AG20443 (cell line): ENCODE measurements at places on chromosomes 11 and 22.

GRCh38 chr11:95660038-95660437 lies 129.5 kb downstream of the FAM76B start:
- DNase-seq: no peak

DNA sequence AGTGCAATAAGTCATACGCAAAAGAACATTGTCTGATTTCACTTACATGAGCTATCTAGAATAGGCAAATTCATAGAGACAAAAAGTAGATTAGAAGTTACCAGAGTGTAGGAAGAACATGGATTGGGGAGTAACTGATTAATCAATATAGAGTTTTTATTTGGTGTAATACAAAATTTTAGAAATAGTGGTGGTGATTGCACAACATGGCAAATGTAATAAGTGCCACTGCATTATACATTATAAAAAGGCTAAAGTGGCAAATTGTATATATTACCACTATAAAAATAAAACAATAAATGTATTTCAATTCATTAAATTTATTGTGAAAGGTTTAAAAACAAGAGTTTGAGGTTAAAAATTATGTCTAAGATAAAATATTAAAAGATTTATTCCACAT lies 8.7 kb upstream of the OR51B4 start:
- no peak for DNase-seq

- DNase-seq: no peak
These were observed 43.6 kb upstream of the TTLL12 start for GRCh38 chr22:43230571-43230970.

DNA sequence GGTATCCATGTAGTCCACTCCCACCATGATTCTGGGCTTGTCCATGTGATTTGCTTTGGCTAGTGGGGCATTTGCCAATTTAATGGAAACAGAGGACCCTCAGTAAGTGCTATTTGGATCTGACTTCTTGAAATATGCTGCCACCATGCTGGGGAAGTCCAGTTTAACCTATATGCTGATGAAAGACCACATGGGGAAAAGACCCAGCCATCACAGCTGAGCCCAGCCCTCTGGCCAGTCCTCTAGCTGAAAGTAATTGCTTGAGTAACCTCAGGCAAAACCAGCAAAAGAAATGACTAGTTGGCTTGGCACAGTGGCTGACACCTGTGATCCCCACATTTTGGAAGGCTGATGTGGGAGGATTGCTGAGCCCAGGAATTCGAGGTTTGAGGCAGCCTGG lies 61.5 kb downstream of the ATG16L2 start:
- DNase-seq: no peak

DNA sequence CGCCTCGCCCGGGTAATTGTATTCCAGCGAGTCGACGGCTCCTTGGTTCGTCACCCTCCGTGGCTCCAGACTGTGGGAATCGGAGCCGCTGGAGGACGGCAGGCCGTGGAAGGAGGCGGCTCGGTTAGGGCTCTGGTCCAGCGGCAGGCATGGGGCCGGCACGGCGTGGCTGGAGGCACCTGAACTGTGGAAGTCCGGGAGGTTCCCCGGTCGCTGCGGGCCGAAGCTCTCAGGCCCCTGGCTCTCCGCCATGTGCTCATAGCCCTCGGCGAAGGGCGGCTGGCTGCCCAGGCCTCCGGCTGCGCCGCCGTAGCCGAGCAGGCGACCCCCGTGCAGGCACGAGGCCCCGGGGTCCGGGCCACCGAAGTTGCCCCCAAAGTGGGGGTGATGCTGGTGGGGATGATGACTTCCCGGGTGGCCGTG lies 1.7 kb downstream of the MN1 start:
- DNase-seq: peak; percentile 47

- DNase-seq: no peak
These were observed 295.3 kb upstream of the SORL1-AS1 start for GRCh38 chr11:121748068-121748467.

DNA sequence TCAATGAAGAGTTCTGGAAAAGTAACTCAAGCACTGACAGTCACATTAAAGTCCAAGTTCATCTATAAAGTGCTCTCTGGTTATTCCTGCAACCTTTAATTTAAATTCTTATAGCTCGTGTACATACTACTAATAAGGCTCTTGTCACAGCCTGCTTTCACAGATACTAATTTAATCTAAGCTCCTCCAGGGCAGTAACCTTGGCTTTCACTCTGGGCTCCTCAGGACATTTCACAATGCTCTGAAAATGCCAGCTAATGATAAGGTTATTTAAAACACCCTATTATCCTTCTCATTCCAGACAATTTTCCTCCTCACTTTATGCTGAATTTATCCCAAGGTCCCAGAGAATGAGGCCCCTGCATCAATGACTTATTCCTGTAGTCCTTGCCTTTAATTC lies 242.7 kb upstream of the CCDC90B start:
- DNase-seq: no peak

GRCh38 chr11:122359081-122359571 lies 243.1 kb upstream of the BLID start:
- no peak for DNase-seq

DNA sequence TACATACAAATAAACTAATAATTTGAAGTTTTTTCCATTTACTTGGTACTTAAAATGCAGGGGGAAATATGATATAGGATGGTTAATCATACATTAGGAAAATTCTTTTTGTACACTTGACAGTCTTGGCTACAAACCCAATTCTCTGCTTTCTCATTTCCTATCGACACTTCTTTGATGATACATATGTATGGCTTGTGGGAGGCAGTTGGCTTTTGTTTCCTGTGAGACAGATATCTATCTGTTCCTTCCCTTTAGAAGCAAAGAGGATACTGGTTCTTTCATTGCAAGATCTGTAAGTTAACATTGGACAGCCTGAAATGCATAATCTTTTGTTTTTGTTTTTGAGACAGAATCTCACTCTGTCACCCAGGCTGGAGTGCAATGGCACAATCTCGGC lies 47.9 kb upstream of the ADORA2A start:
- no peak for DNase-seq

DNA sequence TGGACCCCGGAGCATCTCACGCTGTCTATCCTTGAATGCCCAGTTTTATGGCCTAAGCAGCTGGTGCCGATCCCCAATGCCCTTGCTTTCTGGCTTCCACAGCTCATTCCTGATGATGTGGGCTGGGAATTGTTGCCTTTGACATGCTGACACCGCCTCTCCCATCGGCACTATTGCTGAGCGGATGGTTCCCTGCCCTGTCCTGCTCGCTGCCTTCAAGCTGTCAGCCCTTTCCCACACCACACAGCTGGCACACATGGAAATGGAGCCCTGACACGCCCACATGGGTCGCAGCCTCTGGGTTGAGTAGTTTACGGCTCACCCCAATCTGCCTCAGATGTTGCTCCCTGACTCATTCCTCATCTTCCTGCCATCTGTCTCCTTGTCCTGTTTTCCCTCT lies 110.2 kb upstream of the SESN3 start:
- peak; percentile 48 for DNase-seq

GRCh38 chr11:31120428-31120827 lies 249.1 kb downstream of the DCDC1 start:
- no peak for DNase-seq

GRCh38 chr11:8250981-8251615 lies 12.6 kb downstream of the LMO1 start:
- DNase-seq: no peak

DNA sequence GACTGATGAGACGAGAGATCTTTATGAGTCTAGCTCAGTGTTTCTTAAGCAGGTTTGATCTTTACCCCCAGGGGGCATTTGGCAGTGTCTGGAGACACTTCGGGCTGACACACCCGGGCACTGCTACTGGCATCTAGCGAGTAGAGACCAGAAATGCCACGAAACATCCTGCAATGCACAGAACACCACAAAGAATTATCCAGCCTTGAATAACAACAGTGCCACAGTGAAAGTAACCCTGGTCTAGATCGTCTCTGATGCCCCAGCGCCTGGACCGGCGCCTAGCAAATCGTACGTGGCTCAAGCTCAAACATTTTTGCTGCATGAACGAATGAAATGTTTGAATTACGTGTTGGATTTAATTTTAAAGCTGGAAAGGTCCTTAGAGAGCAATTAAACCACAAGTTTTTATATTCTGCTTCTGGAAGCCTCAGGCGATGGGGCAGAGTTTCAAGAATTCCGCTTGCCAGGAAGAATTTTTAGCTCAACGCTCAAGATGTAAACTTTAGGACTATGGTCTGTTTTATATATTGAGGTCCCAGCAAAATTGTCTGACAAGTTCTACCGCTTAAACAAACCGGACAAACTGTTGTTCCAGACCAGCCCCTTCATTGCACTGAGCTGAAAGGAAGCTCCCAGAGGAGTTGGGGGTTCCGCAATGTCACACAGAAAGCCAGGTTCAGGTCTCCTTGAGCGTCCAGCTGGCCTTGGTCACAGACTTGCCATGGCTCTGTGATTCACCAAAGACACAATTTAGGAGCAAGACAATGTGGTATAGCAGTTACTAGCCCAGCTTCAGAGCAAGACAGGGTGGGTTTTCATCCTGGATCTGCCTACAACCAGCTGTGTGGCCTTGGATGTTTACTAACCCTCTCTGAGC lies 44.2 kb upstream of the SMTN start:
- peak; percentile 80 for DNase-seq

- no peak for DNase-seq
These were observed 71.6 kb downstream of the KCNQ1 start for GRCh38 chr11:2516276-2517015.
